ENCODE measurements at places on chromosomes 1 and 21.
A peak's percentile ranks its signal among the peaks of the same experiment; 100 is the strongest.

DNA sequence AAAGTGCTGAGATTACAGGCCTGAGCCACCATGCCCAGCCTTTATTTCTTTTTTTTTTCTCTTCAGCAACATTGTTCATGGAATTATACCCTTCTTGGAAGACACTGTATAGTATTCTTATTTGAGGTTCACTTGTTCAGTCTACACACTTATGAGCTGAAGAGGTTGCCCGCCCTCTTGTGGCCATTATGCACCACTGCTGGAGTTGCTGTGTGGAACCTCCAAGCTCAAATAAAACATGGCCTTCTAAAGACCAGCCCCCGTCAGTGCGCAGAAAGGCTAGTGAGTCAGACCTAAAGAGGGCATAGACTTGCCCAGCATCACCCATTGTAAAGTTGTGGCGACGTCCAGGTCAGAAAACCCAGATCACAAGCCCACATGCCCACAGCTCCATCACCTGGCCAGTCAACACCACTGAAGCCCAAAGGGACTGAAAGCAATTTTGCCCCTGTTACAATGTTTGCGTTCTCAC lies 20.4 kb downstream of the LURAP1 start:
- DNase-seq = peak; percentile 50

- no peak for DNase-seq
These were observed 102.7 kb downstream of the FGGY start for GRCh38 chr1:59399642-59400041.

DNA sequence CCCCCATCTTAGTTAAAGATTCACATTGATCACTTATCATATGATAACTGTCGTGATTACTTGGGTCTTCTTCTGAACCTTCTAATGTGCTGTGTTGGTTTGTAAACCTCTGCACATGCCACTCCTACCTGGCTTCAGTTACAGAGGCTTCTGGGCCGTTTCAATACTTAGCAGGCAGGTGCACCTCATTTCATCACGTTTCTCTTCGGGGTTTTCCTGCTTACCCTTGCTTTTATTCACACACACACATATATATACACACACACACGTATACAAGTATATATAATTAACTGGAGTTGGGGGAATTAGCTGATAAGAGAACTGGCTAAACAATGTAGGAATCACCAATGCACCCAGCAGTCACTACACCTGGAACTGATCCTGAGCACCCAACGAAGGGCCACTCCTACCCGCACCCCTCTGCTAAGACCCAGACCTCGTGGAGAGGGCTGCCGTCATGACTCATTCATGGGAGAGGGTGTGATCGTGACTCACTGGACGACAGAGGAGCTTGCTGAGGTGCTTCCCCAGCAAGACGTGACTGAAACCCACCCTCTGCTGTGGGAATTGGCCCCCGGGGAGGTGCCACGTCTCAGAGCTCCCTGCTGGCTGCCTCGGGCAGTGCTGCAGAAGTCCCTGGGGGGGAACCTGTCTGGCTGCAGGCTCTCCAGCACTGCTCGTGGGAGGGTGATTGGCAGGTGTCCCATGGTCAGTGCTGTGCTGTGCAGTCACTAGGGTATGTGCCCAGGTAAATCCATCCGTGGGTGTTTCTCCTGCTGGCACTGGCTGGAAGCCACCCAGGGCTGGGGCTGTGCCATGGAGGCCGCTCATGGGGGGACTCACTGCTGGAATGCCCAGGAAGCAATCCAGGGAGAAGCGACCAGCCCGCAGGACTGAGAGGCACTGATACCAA lies 166.6 kb downstream of the DYRK1A start:
- peak; percentile 2 for DNase-seq

DNA sequence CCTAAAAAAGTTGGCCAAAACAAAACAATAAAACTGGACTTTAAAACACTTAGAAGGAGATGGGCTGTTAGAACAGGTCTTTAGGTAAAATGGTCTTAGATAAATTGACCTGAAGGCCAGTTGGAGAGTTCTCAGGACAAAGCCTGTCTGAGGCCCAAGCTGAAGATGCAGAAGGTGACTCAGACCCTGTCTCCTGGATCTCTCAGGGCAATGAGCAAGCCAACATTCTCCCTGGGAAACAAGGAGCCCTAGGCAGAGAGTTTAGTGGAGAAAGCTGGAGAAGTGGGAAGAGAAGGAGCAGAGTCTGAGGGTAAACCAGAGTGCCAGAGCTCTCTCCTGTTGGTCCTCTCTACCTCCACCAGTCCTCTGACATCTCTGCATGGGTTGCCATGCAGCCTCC lies 70.1 kb downstream of the FCRL5 start:
- no peak for DNase-seq

DNA sequence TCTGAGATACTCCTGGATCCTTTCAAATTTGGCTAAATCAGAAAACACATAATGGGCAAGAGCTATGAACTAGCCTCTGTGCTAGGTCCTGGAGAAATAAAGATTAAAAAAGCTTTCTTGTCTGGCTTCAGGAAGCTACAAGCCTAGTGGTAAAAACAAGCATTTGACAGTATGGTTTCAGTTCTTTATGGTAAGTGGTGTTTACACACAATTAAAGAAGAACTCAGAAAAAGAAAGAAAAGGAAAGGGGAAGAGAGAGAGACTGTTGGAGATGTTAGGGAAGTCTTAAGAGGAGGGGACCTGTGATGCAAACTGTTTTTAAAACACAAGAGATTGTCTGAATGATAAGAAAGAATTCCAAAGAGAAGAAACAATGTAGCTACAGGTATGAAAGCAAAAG lies 1.8 kb downstream of the OR10J1 start:
- DNase-seq = no peak

DNA sequence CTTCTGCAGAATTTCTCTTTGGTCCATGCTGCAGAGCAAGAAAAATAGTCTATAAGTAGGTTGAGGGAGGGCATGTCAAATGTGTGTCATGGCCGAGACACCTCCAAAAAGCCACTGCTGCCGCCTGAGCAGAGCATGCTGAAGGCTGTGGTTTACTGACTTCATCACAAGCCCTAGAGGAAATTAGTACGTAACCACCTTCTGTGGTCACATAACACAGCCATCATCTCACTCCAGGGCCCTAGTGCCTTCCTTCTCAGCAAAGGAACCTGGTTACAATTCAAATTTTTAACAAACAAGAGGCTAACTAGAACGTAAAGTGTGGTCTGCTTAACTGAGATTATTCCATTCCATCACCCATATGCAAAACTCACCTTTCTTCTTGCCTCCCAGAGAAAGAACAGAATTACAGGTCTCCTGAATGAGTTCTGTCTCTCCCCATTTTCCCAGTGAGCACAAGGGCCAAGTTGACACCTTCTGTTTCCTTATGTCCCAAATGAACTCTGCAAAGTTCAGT lies at the start of gene PTPN22:
Gene PTPN22 (minus strand): TSS at position 116 of the 517 bp plus-strand sequence.
- peak; percentile 68 for DNase-seq

DNA sequence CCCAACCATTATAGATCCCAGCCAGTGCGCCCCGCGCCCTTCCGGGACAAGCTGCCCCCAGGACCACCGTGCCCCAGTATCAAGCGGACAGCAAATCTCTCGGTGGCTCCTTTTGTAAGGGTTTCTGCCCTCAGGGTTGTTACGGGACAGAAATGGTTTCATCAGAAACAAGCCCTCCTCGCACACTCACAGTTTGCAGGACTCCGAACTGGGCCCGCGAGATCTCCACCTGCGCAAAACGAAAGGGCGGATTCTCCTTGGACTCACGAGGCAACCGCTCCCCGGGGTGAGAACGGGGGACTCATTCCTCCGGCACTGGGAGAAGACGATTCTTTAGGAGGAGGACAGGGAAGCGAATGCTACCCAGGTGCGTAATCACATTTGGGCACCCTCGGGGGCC lies 51.1 kb upstream of the H6PD start:
- no peak for DNase-seq

GRCh38 chr1:223036479-223036845 lies 106.6 kb downstream of the TLR5 start:
- no peak for DNase-seq

DNA sequence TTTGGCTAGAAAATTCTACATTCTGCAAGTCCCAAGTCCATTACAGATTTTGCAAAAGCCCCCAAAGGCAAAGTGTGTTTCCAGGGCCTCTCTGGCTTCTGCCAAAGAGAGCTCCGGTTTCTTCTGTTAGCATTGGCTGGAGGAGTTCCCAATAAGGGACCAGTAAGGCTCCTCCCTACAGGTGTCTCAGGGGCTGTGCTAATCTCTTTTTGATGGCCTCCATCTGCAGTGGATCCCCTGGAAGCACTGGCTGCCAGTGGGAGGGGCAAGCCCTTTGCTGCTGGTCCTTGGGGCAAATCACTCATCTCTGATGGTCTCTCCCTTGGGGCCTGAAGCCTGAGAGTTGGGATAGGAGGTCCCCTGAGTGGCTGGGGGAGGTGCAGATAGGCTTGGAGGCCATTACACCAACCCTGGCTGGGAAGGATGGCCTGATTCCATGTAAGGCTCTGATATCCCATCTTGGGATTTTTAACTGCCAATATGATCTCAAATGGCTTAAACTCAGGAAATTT lies 89.1 kb upstream of the USP24 start:
- no peak for DNase-seq

GRCh38 chr1:76993036-76993435 lies 125.8 kb downstream of the ST6GALNAC5 start:
- no peak for DNase-seq

DNA sequence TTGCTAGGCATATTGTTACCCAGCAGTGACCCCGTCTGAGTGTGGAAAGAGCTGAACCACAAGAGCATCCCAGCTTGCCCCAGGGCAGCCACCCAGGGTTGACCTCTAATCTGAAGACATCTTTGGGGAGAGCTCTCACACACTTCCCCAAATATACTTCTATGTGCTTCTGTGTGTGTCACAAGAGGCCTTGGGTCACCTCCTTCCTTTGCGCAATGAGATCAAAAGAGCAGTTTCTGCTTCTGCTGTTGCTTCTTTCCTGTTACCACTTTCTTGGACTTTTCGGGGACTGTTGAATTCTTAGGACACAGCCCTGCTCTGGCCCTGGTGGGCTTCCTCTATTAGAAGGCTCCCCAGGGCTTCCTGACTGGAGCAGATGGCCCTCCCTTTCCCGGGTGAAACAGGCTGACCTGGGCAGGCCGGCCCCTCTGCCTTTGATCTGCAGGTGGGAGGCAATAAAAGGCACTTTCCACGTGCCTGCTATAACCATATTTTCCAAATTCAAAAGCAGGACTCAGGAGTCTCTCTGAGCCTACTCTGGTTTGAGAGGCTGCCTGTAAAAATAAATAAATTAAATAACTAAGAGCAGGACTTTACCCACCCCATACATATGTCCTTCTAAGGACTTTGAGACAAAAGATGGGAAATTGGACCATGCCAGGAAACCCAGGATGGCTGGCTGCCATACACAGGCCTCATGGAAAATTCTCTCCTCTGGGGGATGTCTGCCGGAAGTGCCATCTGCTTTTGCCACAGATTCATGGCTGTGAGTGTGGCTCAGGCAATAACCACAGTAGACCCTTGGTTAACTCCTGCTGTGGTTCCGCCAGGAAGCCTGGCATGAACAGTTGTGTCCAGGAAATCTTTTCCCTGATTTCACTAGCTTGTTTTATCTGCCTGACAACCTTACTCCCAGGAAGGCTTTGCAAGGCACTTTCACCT lies 28.3 kb upstream of the RCSD1 start:
- no peak for DNase-seq

DNA sequence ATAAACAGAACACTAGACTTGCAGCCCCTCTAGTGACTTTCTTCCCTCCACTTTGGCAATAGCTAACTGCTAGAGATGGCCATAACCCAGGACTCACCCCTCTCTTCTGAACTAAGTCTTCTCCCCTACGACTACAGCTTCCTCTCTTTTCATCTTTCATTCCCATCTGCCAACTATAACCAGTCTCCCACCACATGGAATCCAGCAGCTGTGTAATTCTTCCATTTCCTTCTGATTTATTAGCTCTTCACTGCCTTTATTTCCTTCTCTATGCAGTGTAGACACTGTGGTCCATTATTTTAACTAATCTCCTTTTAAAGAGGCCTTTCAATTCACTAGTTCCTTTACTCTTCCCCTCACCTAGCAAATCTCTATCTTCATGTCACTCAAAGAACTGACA lies 13.4 kb upstream of the KCNK1 start:
- DNase-seq = no peak

GRCh38 chr1:56644064-56644918 lies 823 bp upstream of the PRKAA2 start:
- DNase-seq = no peak

DNA sequence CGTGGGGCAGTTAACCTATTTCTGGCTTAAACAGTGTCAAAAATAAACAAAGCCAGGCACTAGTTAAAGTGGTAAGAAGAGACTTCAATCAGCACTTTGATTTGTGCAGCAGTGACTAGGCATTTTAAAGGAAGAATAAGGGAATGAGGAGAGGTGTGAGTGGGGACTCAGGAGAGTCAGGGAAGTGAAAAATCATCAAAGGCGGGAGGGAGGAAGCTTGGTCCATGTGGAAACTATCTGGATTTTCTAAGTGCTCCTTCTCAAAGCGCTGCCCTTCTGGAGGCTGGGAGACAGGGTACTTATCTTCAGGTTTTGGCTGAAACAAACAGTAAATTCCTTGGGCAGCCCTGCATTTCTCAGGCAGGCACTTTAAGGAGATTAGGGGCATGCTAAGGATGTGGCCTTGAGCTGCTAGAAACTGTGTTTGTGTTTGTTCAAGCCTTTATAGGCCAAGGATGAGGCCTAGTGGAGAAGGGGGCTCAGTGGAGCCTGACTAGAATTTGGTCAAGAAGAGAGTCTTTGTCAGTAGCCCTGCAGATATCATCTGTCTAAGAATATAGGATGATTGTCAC lies 486.5 kb downstream of the SIPA1L2 start:
- no peak for DNase-seq

GRCh38 chr1:185388346-185388745 lies 71.3 kb upstream of the IVNS1ABP start:
- DNase-seq = no peak

DNA sequence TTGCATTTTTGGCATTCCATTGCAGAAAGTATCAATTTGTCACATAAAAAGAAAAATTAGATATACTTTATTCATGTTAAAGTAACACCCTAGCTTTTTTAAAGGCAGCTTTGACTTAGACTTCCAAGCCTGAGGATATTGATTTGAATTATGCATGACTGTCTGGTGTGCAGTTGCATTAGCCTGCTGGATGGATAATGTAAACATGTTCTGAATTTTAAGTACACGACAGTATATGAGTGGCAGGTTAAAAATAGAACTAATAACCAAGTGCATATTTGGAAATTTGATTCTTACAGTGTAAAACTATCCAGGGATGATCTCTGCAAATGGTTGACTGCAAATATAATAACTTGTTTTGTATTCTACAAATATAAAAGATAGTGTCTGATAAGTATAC lies 124.0 kb downstream of the SYT14 start:
- no peak for DNase-seq

- no peak for DNase-seq
These were observed 616.5 kb upstream of the RGS18 start for GRCh38 chr1:191541758-191542157.

DNA sequence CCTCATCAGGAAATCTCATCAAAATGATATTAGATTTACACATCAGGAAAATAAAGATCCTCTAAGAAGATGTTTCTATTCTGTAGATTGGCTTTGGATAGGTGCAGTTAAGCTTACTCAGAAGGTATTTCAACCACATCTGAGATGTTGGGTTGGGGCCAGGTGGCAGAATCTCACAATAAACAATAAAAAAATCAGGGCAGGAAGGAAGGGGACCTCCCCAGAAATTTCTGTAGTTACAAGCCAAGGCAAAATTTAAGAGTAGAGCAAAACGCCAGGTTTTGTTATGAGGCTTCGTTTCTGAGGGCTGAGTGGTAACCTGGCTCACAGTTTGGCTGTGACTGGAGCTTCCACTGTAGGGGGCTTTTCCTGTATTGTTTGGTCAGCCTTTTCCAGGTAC lies 84.8 kb downstream of the HUNK start:
- no peak for DNase-seq
